ENCODE measurements at places on chromosomes 13 and 19.

DNA sequence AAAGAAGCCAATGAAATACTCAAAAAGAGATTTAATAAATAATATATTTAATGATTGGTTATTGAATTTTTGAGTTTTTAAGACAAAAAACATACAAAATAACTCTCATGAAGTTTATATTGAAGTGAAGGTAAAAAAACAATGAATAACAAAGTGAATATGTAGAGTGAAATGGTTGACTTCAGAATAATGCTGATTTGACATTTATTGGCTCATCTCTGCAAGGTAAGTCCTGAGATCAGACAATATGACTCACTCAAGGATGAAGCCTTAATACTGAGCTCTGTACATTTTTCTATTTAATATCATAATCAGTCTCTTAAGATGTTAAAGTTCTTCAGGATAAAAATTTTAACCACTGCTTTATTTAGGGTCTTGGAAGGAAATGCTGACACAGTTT lies 1398.9 kb upstream of the PCDH9 start:
- no peak for DNase-seq

DNA sequence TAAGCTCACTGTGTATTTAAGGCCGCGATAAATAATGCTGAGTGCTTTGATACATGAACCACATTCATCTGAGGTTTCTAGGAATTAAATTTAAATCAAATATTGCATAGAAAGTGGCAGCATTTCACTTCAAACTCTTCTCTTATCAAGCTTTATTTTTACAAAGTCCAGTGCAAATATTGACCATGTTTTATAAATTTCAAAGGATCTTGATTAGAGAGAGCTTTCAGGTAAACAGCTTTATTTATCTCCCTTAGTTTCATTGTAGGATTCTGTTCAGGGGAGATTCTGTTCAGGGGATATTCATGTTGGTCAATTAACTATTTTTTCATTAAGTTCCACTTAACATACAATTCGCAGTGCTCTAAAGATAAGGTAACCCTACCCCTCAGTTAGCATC lies 249.7 kb upstream of the IRS2 start:
- DNase-seq = no peak

DNA sequence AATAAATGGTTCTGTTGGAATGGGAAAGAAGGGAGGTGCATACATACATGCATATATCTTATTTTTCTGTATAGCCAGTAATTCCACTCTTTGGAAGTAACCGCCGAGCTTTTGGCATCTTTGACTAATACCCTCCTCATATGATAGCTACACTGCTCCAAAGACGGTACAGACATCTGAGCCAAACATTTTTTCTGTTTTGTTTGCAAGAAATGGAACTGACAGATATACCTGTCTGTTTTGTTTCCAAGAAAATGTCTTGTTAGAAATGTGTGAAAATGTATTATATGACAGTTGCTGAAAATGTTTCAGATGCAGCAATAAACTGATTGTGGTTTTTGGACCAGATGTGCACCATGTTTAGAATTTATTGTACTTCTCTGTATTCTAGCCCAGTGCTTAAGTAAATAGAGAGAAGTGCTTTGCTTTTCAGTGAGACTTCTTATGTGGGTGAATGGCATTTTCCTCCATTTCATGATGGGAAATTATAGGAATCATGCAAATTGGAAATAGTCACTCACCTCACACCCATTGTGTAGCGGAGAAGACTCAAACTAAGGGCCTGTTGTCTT lies 396.9 kb downstream of the KCNRG start:
- DNase-seq = no peak

- no peak for DNase-seq
These were observed 737.1 kb upstream of the SLC10A2 start for GRCh38 chr13:103803349-103803748.

GRCh38 chr19:4640247-4641000 lies 1.1 kb downstream of the TNFAIP8L1 start:
- DNase-seq = no peak

DNA sequence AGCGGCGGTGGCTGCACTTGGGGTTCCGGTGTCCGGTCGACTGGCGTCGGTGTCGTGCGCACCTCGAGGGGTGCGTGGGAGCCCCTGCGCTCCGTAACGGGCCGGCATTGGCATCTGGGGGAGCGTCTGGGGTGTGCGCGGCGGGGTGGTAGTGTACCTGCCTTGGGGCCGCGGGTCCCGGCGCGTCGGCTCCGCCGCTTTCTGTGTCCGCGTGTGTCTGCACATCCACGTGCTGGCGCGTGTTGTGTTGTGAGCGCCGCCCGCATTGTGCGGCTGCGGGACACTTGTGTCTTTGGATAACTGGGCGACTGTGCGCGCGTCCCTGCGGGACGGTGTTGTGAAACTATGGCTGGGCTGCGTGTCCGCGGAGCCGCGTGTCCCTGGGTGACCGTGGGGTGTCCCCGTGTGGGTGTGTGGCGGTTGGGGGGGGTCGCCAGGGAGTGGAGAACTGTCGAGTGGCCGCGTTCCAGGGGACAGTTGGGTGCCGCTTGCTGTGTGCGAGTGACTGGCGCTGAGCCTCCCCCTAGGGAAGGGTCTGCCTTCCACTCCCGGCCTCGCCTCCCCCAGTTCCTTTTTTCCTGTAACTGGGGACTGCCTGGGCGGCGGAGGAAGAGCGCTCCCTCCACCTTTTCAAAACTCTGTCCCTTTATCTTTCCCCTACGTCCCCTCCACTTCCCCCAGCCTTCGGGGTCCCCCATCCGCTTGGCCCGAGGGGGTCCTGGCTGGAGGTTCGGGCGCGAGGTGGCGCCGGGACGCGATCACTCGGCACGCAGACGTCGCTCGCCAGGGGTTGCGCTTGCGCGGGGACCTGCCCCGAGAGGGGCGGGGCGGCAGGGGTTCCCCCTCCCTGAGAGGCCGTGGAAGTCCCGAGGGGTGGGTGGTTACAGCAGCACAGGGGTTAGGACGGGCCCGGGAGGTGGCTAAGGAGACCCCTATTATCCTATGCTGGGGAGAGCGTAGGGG lies 5.7 kb upstream of the NFIC start:
- peak; percentile 61 for DNase-seq

GRCh38 chr13:85266771-85267170 lies 532.4 kb downstream of the SLITRK6 start:
- no peak for DNase-seq

DNA sequence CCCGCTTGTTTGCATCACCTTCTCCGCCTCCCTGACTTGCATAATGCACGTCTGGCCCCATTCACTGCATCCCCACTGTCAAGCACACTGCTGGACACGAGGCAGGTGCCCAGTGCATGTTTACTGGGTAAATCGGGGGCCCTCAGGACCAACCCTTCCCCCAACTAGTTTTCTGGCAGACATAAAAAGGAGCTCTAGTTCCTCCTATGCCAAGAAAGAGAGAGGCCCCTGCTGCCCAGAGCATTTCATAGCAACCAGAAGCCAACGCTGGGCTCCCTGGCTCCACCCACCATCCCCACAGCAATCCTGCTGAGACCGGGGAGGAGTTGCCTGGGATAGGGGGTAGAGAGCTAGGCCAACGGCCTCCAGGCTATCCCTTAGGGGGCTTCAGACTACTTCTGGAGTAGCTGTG lies 23.2 kb downstream of the ANKRD27 start:
- DNase-seq = no peak

Data from hypothalamus (tissue), 51 donors.